Aorta (tissue), 5 donors: ENCODE measurements at places on chromosomes 5 and 9.

DNA sequence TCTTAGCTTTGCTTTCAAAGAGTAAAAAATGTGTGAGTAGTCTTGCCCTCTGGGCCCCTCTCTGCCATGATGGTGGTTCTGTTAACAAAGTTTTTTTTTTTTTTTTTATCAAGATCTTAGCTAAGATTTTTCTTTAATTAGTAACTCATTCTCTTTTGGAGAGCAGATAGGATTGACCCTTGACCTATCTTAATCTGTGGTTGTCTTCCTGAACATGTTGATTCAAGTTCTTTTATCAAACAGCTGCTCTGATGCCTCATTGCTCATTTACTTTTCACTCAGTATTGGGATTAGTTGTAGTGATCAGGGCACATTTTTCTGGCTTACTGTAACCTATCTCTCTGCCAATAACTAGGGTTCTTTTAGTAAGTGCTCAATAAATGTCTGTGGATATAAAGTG is 106.3 kb downstream of the PCSK5 start:
- no peak for DNase-seq

GRCh38 chr5:171582849-171583248 is 163.4 kb downstream of the FGF18 start:
- DNase-seq, result no peak

DNA sequence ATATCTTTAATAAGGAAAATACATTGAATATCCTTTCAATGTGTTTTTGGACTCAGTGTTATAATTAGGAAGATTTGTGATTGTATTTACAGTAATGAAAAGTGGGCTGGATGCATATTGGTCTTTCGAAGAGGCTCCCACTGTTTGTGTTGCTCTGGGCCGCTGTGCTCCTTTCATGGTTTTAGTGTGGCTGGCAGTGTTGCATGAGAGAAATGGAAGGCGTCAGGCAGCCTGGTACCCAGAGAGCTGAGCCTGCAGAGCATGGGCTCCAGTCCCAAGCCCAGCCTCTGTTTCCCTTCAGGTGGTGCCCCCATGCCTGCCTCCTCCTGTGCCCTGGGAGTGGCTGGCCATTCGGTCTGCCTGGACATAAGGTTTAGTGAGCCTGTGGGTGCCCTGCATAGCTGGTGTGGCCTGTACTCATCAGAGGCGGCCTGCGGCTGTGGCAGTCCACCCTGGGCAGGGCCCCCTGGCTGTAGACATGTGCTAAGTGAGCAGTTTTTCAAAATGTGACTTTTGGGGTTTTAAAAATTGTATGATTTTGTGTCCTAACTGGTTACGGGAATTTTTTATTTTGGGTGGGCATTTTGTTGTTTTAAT is 27.4 kb upstream of the FAM120AOS start:
- DNase-seq, result no peak

DNA sequence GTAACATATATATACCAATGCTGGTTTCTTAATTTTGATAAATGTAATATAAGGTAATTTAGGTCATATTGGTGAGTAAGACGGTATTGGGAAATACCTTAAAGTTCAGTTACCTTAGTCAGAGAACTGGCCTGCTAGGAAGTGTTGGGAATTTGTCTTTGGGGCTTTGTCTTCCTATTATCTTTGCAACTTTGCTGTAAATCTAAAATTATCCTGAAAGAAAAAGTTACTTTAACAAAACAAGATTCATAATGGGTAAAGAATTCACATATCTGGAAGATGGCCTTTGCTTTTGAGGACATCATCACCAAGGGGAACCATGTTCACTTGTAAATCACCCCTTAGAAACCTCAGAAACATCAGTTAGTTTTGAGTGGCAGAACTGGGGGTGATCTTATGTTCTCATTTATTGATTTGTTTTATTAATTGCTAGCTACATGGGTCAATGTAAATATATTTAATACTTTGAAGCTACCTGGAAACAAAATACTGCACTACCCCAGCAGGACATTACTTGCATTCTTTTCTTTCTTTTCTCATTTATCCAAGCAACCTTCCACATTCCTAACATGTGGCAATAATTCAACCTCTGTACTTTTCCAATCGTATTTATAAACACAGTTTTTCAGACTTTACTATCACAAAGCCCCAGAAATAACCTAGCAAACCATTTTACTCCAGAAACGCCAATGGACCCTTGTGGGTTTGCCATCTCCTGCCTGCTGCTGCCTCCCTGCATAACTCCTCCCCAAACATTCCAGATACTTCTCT is 41.4 kb downstream of the GLIS3 start:
- no peak for DNase-seq

DNA sequence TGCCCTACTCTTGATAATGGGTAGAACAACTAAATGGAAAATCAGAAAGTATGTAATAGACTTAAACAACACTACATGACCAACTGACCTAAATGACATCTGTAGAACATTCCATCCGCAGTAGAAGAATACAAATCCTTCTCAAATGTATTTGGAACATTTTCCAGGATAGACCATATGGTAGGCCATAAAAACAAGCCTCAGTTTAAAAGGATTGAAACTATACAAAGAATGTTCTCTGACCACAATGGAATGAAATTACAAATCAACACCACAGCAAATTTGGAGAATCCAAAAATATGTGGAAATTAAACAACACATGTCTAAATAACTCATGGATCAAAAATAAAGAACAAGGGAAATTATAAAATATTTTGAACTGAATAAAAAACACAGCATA is 189.2 kb downstream of the NDUFS4 start:
- no peak for DNase-seq
